K562 (cell line): ENCODE measurements at places on chromosomes 2 and 18. TPM values are rescaled to one million over a fixed set of nuclear protein-coding genes. Genes with fewer than 3 reads are reported as not detected.

Gene EML4
- total RNA-seq = 40.7 and 44.5 TPM in 2 replicates

Gene CTDSP1
- 67.9 and 74.8 TPM in 2 replicates for total RNA-seq

Gene RAB12
- 16.9 and 18.8 TPM in 2 replicates for total RNA-seq

Gene STPG4
- total RNA-seq = not detected in 2 replicates

Gene CCBE1
- 0.13 and 0.20 TPM in 2 replicates for total RNA-seq

Gene SOWAHC
- 0.04 and 0.09 TPM in 2 replicates for total RNA-seq

Gene EFEMP1
- 0.82 and 0.83 TPM in 2 replicates for total RNA-seq

Gene ADAM23
- 0.02 and 0.16 TPM in 2 replicates for total RNA-seq

Gene DPP4
- 0.11 and 0.18 TPM in 2 replicates for total RNA-seq

Gene NPAS2
- total RNA-seq = 0.29 TPM in 1 of 2 replicates, not detected in the other

Gene AGXT
- total RNA-seq = 0.18 TPM in 2 replicates

Gene SLC4A5
- 0.42 TPM in 1 of 2 replicates, not detected in the other for total RNA-seq

Gene CNDP1
- not detected in 2 replicates for total RNA-seq

Gene CFC1
- total RNA-seq = not detected in 2 replicates

Gene HOXD12
- total RNA-seq = not detected in 2 replicates
